ENCODE measurements at places on chromosomes 7 and 10. TPM values are rescaled to one million over a fixed set of nuclear protein-coding genes. Genes with fewer than 3 reads are reported as not detected.

CTNNA3 gene
- not detected for total RNA-seq

SLC18A3 gene
- total RNA-seq = not detected

HDAC9 gene
- 24.1 TPM for total RNA-seq

SPDYE8 gene
- not detected for total RNA-seq

PRKAR2B gene
- 4.0 TPM for total RNA-seq

IMMP2L gene
- total RNA-seq = 8.7 TPM

FANK1 gene
- total RNA-seq = not detected

DNA sequence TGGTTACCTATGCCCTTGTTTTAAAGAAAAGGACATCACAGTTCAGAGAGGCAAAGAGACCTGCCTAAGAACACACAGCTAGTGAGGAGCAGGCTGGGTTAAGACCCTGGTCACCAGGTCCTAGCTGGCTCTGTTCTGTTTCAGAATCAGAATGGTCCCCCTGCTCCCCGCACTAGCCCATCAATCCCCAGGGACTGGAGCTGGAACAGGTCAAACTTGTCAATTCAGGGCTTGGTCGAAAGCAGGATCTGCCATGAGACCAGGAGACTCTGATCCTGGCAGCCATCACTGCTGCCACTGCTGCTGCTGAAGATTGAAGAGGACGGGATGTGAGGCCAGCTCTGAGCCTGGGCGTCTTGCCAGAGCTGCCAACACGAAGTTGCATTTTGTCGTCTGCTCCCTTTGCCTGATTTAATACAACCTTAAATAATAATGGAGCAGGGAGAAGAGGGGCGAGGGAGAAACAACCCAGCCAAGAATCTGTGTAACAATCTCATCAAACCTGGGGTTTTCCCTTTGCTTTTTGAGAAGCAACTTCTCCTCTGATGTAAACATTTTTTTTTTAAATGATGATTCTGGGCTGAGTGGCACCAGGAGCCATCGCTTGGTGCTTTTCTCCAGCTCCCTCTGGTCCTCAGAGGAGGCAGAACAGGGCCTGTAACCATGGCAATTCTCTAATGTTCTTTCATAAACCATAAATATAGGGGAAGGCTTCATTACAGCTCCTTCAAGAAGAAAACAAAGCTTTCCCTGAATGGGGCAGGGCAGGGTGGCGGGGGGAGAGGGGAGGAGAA lies 119.0 kb upstream of the SORCS3 start:
- no peak for DNase-seq

- no peak for DNase-seq
Observed at GRCh38 chr7:113996405-113996804, 77.6 kb upstream of the PPP1R3A start.

DNA sequence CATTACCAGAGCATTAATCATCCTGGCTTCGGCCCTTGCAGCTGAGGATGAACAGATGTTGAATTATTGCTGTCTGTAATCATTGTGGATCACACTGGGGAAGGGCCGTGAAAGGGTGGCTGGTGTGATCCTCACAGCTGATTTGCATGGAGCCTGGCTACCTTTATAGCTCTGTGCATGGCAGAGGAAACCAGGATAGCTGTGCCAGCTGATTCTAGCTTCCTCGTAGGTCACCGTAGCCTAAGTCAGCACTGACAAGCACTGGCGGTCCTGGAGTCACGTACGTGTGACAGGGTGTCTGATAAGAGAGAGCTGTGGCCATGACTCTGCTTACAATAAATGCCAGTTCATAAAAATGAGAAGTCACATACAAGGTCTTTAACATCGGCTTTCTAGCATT lies 76.5 kb downstream of the INSYN2A start:
- no peak for DNase-seq

- no peak for DNase-seq
Observed at GRCh38 chr7:18421297-18422002, 74.1 kb upstream of the HDAC9 start.

- no peak for DNase-seq
Observed at GRCh38 chr10:65710306-65710705, 1215.5 kb upstream of the LRRTM3 start.

- DNase-seq = no peak
Observed at GRCh38 chr10:60823324-60823723, 45.0 kb downstream of the CDK1 start.

DNA sequence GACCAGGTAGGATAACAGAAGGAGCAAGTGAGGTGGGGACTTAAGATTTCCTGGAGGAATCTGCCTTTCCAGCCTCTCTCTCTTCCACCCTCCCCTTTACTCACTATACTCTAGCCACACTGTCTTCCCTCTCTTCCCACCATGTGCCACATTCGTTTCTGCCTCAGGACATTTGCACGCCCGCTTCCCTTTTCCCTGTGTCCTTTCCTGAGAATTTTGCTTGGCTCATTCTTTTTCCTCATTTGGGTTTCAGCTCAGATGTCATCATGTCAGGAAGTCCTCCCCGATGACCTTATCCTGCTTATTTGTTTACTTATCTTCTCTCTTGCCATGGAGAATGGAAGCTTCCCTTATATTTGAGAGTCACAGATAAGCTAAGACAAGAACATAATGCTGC lies 363.8 kb downstream of the PRPF18 start:
- DNase-seq = no peak

DNA sequence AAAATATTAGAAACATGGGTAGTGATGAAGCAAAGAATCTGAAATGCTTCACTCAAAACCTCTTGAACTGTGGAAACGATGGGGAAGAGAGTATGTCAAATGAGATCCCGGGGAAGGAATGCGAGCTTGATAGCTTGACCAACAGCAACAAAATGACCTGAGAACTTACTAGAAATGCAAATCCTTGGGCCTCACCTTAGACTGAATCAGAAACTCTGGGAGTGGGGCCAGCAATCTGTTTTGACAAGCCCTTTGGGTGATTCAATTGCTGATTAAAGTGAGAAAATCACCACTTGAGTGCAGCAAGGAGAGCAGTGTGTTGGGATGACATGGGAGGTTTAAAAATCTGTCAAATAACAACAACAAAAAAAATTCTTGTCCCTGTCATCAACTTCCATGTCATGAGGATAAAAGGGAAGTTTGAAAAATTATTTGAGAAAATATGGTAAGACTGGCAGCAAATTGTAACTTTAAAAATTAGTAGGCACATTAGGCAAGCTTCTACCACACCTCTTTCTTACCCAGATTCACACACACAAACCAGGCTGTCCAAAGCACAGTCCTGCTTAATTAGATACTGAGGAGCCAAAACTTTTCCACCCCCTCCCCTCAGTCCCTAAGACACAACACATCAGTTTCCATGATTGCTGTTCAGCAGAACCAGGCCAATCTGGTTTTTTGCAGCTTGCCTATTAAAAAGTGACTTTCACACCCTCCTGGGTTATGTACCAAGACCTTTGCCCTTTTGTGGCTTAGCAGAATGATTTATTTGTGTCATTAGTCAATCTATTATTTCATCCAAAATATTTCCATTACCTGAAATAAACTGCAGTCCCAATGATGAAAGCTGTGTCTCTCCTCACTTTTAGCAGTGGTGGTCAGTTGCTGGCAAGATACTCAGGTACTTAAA lies 15.6 kb downstream of the CALCR start:
- no peak for DNase-seq

DNA sequence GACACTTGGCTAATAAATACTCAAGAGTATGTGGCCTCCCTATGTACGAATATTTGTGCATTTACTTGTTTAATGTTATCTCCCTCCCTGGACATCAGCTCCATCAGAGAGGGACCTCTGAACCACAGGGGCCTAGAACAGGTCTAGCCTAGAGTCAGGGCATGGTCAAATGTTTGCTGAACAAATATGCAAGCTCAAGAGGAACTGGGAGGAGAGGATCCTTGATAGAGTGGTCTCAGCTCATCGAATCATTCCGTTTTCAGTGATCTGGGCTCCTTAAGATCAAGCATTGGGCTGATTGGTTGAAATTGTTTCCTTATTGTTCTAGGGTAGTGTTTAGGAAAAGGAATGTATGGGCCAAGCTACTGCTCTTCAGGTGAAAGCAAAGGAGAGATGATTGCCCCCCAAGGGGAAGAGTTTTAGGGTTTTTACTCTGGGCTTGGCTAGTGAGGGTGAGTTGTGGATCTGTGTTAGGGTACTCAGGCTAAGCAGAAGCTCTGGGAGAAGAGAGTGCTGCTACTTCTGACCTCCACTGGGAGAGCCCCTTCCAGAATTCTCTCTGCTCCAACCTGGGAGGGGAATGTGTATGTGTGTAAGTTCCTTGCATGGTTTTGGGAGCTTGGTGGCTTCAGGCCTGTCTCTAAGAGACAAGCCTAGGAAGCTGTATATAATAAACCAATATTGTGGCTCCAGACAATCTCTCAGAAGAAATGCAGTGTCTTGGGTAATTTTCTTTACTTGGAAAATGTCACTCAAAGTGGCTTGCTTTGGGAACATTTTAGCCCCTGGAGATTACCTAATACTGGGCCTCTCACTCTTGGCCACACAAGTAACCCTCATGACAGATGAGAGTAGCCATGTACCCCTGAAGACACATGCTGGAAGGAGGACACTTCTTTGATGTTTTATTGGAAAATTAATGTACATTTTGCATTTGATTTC lies 110.0 kb downstream of the EMX2 start:
- DNase-seq = no peak

GRCh38 chr10:71840177-71840957 lies 10.7 kb downstream of the PSAP start:
- DNase-seq = no peak

- no peak for DNase-seq
Observed at GRCh38 chr10:103814105-103814504, 41.3 kb downstream of the SH3PXD2A start.

DNA sequence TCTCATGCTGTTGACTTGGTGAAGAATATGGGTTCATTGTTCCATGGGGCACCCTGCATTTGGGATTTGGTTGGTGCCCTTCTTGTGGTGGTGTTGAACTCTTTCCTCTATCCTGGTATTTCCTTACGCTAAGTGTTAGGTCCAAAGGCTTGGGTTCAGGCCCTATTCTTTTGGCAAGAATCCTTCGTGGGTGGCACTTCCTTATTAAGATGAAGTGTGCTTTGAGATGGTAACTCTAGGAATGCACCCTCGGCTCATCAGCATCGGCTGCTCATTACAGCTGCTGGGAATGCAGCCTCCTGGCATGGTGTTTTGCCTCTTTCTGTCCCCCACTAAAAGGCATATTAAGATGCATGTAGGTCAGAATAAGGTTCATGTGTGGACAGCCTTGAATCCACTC lies 380.7 kb downstream of the RPS24 start:
- no peak for DNase-seq

GRCh38 chr10:75593692-75594556 lies 162.5 kb downstream of the LRMDA start:
- no peak for DNase-seq

- no peak for DNase-seq
Observed at GRCh38 chr7:8134089-8134733, 127.8 kb downstream of the ICA1 start.

DNA sequence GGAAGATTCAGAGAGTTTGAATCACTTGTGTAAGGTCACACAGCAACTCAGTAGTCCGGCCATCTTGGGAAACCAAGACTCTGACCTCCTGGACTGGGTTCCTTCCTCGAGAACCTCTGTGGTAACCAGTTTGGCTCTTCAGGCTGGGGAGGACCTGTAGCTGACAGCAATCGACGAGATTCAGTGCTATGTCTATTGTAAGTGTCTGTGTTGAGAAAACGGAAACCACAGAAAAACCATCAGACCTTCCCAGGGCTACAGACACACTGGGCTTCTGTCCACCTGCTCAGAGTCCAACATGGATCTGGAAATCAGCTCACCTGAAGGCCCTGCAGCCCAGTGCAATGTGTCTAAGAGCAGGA lies 403.7 kb downstream of the RPS24 start:
- no peak for DNase-seq

DNA sequence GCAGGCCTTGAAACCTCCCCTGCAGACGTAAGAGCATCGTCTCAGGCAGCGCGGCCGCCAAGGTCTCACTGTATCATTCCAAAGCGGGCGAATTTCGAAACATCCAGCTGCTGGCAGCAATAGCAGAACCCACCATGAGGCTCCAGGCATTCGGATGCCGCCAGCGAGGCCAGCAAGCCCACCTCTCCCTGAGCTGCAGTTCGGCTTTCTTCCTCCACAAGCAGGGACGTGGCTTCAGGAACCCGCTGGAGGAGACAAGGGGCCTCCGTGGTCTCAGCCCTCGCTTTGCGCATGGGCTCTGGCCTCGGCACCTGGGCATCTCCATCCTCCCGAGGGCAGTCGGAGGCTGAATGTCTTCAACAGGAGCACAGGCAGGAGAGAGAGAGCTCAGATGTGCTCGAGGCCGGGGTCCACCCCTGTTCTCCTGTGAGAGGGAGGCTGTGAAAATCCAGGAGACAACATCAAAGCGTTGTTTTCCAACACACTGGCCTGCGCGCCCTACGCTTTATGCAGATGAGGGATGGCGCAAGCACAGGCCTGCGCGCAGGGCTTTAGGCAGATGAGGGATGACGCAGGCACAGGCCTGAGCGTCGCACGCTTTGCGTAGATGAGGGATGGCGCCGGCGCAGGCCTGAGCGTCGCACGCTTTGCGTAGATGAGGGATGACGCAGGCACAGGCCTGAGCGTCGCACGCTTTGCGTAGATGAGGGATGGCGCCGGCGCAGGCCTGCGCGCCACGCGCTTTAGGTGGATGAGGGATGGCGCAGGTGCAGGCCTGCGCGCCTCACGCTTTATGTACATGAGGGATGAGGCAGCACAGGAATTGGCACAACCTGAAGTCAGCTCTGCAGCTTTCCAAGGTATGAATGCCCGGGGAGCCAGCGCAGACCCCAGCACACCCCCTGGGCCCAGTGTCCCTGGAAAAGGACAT lies 103.2 kb downstream of the WDR37 start:
- DNase-seq = no peak

- DNase-seq = no peak
Observed at GRCh38 chr10:102620591-102621442, 23.5 kb upstream of the TRIM8 start.

- no peak for DNase-seq
Observed at GRCh38 chr7:65931685-65932084, 50.3 kb downstream of the GUSB start.

DNA sequence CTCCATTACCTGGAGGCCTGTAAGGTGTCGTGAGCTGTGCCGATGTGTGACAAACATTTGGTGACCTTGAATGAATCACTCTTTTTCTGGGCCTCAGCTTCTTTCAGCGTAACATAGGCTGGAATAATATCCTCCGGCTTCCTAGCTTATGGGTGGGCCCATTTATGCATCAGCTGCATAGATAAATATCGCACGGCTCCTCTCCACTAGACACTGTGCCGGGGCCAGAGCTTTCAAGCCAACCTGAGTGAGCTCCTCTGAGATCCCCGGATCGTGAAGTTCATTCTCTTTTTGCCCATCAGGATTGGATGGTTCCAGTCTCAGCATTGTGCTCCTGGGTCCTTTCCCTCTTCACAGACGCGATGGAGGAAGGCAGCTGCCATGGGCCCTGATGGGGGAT lies 574.3 kb upstream of the FOXK1 start:
- DNase-seq = no peak

- no peak for DNase-seq
Observed at GRCh38 chr7:140276001-140276400, 99.2 kb upstream of the KDM7A start.

All from natural killer cell (primary cell).